ENCODE measurements at places on chromosomes 12 and 14.

DNA sequence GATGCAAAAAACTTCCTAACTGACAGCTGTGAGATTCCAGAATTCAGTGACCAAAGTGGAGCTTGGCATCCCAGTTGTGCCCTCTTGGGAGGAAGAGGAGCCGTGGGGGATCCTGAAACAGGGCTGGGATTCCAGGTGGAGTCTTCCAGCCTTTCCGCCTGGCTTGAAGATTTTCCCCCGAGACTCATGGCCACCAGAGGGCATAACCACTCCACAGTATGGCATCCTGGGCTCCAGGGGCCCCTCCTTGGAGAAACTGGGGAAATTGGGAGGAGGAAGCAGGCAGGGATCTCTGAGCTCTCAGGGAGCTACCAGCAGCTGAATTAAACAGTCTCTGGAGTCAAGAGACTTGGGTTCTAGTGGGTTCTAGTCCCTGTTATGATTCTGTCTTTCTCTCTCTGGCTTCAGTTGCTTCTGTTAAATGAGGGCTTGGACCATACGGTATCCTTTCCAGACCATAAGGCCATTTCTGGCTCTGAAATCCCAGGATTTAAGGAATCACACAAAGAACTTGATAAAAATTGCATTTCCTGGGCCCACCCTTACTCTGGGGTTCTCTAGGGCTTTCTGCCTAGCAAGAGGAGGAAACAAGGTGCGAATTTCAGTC lies 2.6 kb upstream of the TAMALIN start:
- peak; percentile 43 for DNase-seq

GRCh38 chr12:101018540-101018939 lies 191.5 kb downstream of the SLC5A8 start:
- peak; percentile 96 for DNase-seq

DNA sequence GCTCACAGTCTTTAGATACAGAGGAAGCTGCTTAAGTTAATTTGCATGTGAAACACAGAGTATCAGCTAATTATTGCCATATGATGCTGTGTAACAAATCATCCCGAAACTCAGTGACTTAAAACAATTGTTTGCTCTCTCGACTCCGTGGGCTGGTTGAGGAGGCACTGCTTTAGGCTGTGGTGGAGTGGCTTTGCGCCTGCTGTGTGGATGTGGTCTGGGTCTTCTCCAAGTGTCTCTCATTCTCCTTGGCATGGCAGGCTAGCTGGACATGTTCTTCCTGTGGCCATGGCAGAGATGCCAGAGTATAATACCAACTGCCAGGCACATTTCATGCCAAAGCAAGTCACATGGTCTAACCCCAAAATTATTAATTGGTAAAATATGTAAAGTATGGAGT lies 40.9 kb downstream of the PELI2 start:
- DNase-seq: no peak

GRCh38 chr14:89401241-89401640 lies 15.8 kb downstream of the FOXN3 start:
- peak; percentile 26 for DNase-seq

- no peak for DNase-seq
These were observed 80.0 kb upstream of the RGS6 start for GRCh38 chr14:71852181-71852580.

DNA sequence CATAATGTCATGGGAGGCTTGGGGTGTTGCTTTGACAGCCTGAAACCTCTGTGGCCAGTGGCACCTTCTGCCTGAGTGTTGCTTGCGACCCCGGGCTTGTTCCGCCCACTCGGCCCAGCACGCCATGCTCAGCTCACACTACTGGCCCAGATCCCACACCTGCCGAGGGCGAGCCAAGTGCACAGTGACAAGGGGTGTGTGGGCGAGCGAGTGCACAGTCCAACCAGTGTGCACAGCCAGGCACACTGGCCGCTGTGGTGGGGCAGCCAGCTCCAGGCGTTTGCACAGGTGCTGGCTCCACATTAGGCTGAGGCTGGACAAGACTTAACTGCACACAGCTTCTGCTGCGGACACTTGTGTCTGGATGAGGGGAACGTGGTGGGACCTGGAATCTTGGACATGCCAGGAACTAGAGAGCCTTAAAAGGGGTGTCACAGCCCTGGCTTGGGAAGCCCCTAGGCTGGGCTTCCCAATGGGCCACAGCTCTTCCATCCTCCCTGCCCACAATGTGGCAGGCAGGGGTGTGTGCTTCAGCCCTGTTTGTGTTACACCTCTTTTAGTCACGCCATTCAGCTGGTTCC lies 609.2 kb upstream of the FOXG1 start:
- no peak for DNase-seq

DNA sequence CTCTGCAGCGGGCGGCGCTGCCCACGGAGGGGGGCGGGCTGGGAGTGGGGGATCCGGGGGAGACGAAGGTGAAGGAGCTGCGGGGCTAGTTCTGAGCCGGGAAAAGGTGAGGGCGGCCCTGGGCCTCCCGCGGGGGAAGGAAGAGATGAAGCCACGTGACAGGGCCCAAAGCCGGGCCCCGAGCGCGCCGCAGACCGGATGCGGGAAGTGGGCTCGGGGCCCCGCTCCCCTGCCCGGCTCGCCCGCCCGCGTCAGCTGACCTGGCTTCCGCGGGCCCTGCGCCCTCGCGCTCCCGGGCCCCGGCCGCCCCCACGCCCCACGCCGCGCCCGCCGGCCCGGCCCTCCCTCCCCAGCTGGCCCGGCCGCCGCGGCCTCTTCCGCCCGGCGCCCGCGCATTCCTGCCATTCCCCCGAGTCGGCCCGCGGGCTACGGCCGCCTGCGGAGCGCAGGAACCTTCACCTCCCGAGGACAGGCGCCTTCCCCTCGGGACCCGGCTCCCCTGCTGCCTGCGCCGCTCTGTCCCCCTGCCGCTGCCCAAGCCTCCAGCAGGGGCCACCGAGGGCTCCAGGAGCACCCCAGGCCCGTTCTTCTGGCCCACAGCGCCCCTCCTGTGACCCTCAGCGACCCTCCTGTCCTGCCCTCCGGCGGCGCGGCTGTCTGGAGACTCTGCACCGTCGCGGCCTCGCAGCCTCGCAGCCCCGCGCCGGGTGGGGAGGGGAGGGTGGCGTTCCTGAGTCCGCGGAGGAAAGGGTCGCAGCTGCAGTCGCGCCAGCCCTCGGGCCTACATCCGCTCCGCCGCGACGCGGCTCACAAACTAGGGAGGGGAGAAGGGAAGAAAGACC lies 20.4 kb downstream of the NINJ2 start:
- DNase-seq: peak; percentile 67

DNA sequence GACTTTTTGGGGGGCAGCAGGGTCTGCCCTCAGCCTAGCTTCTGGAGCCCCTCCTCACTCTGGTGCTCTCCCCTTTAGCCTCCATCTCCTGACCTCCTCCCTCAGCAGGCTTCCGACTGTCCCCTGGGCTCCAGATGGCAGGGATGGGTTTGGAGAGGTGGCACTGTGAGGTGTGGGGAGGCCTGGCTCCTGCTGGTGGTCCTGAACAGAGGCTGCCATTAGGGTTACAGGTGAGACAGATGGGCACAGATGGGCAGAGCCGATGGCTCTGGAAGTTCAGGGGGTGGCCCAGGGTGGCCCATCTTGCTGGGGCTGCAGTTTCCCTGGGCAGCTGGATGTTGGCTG lies 68.5 kb upstream of the BEGAIN start:
- DNase-seq: no peak

- no peak for DNase-seq
These were observed 81.3 kb downstream of the MOK start for GRCh38 chr14:102223682-102224081.

- no peak for DNase-seq
These were observed 13.0 kb downstream of the TBC1D30 start for GRCh38 chr12:64837427-64837826.

DNA sequence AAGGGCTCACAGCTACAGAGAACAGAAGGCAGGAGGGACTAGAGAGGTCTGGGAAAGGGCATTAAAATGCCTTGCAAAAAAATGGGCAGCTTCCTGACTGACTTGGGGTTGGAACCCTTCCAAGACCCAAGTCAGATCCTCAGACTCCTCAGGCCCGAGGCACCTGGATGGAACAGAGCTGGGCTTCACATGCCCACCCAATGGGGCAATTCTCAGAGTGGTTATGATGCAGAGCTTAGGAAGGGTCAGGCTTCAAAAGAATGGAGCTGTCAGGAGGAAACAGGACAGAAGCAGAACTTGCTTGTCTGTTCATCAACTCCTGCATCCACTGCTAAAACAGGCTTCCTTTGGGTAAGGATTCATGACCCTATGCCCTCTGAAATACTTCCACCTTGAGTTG lies 9.7 kb upstream of the KRT1 start:
- no peak for DNase-seq

GRCh38 chr12:117025481-117026151 lies 73.6 kb downstream of the TESC start:
- DNase-seq: peak; percentile 53

DNA sequence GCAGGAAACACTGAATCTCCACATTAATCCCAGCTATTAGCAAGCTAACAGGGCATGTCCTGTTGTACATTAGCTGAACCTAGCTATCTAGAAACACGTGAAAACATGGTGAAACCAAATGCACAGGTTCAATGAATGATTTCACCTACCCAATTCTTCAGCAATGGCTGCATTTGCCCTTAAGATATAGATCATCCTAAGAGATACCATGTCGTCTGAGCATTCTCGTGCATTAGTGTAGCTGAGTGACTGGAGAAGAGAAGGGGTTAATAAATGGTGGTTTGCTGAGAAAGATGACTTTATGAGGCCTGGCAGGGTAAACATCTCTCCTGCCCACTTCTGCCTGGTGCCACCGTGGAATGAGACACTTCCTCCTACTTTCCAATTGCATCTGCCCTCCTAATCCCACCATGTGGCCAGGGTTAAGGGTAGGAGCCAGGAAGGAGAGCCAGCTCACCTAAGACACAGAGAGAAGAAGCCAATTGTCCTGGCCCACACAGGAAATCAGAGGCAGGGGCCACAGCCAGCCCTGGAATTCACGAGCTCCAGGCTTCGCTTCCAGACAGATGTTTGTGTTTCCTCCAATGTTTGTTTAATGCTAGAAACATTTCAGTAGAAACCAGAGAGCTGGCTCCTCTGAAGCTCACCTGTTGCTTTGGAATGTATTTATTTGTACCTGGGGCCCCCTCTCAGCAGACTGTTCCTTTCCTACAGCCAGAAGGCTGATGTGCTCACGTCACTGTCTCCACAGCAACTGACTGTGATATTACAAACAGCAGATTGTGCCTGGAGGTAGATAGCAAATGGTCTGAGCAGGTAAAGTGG lies 126.0 kb upstream of the PARP11 start:
- DNase-seq: no peak

- no peak for DNase-seq
These were observed 15.3 kb downstream of the UBE2N start for GRCh38 chr12:93426412-93426805.

DNA sequence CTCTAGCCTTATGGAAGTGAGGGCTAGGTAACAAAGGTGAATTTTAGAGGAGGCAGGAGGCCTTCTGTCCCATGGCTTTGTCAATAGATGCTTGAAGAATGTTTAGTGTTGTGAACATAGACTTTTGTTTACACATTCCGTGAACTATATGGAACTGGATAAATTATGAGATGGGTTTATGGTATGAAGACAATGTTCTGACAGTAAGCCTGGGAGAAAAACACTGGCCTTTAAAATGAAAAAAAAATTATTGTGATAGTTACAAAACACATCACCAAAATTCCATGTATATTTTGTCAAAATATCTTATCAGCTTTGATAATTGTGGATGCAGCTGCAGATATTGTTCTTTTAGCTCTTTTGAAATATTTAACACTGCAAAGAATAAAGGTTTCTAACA lies 251.5 kb upstream of the DCN start:
- peak; percentile 67 for DNase-seq

GRCh38 chr12:56644654-56645053 lies 1.1 kb downstream of the ATP5F1B start:
- DNase-seq: peak; percentile 41

DNA sequence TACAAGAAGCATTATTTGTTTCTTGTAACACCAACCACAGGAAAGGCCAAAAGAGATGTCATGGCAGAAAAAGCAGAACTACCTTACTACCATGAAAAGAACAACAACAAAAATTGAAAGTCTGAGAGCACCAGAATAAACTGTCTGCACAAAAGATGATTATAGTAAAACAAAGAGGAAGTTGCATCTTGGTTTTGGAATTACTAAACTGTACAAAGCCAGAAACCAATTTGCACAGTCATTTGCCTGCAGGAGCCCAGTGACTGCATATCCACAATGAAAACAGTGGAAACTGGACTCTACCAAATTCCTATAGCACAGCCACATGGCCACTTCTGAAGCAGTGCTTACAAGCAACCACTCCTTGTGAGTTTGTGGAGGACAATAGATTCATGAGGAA lies 276.2 kb downstream of the SSPN start:
- peak; percentile 55 for DNase-seq

- DNase-seq: no peak
These were observed 80.6 kb downstream of the MAP1LC3B2 start for GRCh38 chr12:116639765-116640164.

Measured in iris pigment epithelial cell (primary cell).